ENCODE measurements at places on chromosomes 5 and 9.

DNA sequence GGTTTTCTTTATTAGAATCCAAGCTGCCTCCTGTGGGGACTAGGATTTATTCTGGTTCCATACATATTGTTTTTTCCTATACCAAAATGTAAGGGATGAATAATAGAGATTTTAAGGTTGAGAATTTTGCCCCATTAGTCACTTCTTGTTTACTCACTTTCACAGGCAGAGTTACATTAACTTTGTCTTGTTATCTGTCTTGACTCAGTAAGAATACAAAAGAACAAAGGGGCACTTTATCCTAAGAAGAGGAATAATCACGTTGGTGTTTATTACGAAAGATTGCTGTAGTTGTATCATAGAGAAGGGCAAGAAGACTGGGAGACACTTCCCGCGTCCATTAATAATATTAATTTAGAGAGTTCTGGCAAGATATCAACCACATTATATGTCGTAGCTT is 599.7 kb upstream of the FTMT start:
- DNase-seq, result peak; percentile 44

GRCh38 chr9:2655411-2655901 is 33.9 kb downstream of the VLDLR start:
- peak; percentile 94 for DNase-seq

DNA sequence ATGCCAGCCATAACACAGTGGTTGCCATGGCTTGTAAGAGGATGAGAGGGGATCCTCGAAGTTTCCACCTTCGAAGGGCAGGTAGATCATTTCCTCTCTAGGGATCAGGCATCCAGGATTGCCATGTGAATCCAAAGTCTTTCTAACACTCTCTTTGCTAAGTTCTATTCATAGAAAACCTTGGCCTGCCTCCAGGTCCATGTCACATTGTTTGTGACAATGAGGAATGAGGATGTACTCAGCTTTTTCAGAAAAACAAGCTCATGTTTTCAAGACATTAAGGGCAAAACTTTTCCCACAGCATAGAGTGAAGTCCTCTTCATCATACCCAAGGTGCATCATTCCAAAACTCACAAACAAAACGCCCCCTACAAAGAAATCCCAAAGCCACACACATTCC is 19.6 kb downstream of the ESM1 start:
- no peak for DNase-seq

- no peak for DNase-seq
Measured at GRCh38 chr5:140003519-140003918, 39.6 kb downstream of the NRG2 start.

- DNase-seq, result peak; percentile 18
Measured at GRCh38 chr5:144390133-144390532, 219.5 kb downstream of the KCTD16 start.

GRCh38 chr5:76941000-76941399 is 11.8 kb upstream of the CRHBP start:
- DNase-seq, result peak; percentile 3

GRCh38 chr9:6214434-6214833 is 1.2 kb upstream of the IL33 start:
- DNase-seq, result peak; percentile 65

GRCh38 chr9:72013292-72013760 is 47.1 kb downstream of the C9orf57 start:
- DNase-seq, result no peak

DNA sequence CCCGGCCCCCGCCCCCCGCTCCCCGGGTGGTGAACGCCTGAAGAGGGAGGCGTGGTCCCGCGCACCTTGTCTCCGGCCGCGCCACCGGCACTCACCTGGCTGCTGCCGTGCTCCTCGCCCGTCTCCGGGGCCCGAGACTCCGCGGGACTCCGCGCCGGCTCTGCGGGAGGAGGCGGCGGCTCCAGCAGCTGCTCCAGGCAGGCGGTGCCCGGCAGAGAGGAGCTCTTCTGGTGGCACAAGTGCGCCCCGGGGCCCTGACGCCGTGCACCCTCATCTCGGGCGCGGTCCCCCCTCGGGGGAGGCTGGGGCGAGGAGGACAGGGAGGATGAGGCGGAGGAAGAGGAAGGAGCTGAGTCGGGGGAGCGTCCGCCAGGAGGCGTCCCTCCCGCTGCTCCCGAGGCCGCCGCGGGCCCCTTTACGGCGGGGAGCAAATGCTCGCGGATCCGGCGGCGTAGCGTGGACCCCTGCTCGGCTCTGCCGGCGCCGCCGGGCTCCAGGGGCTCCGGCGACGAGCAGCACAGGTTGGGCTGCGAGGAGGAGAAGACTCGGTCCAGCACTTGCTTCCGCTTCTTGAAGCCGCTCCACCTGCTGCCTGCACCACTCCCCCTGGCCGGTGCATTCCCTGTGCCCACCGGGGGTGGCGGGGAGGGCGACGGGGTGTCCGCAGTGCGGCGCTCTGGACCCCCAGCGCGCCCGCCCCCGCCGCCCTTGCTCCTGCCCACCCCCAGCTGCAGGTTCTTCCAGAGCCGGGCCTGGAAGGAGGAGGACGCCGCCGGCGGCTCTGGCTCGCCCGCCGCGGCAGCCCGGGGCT is 928 bp downstream of the MCTP1 start:
- peak; percentile 25 for DNase-seq

DNA sequence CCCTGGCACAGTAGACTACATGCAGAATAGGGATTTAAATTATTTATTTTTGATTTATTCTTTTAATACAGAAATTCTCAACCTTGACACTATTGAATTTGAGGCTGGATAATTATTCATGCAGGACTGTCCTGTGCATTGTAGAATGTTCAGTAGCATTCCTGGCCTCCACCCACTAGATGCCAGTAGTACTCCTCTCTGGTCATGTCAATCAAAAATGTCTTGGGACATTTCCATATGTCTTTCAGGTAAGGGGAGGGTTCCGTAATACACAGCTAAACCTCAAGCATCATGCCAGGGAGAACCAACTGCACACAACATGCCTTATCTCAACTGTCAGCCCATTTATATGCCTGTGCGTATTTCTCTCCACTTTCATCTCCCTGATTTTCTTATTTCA is 231.8 kb downstream of the BRINP1 start:
- DNase-seq, result no peak

DNA sequence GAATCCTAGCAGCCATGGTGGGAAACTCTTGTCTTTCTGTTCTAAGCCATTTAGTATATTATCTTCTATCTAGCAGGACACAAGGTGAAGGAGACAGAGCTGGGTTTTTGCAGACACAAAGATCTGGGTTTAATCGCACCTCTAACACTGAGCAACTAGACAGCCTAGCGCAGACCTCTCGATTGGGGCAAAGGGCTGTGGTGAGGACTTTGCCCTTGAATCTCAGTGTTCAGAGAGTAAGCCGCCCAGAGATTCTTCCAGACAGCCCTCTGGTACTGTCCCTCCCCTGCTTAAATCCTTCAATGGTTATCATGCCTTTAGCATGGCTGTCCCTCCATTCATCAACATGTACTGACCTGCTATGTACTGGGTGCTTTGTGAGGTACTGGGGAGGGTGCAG is 128.1 kb downstream of the CRB2 start:
- no peak for DNase-seq

- DNase-seq, result no peak
Measured at GRCh38 chr9:78009186-78009585, 22.4 kb downstream of the GNAQ start.

GRCh38 chr9:18173923-18174322 is 300.0 kb upstream of the ADAMTSL1 start:
- DNase-seq, result no peak

- peak; percentile 95 for DNase-seq
Measured at GRCh38 chr9:130451509-130452388, 7.0 kb downstream of the ASS1 start.

- DNase-seq, result peak; percentile 16
Measured at GRCh38 chr5:13567819-13568218, 376.7 kb downstream of the DNAH5 start.

DNA sequence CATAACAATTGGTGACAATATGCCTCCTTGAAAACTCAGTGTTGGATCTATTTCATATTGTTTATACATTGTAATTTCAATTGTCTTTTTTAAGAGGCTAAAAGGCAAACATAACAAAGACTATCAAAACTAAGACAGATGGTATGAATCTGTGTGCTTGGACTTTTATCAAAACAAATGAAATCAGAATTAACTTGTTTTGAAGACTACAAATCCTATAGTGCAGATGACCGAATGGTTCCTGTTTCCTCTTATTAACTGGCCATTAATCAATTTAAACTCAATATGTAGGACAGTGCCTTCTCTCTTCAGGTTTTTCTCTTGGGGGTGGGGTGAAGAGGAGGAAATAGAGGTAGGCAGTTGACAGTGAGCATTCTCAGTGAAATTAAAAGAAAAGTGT is 366.9 kb upstream of the GRAMD2B start:
- no peak for DNase-seq

DNA sequence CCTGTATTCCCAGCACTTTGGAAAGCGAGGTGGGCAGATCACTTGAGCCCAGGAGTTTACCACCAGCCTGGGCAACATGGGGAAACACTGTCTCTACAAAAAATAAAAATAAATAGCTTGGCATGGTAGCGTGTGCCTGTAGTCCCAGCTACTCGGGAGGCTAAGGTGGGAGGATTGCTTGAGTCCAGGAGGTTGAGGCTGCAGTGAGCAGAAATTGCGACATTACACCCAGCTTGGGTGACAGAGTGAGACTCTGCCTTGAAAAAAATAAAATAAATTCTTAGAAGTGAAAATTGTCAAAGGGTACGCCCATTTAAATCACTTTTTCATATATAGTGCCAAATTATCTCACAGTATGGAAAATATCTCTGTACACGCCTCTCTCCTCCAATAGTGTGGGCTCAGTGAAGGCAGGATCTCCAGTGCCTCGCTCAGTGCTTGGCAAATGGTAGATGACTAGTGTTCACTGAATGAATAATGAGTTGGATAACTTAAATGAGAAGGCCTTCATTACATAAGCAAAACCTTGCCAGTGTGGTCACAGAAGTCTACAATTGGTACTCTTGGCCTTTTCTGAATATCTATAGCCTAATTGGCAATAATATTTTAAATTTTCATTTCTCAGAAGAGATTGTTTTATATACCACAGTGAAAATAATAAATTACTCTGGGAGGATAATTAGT is 9.4 kb upstream of the CCL28 start:
- DNase-seq, result no peak

DNA sequence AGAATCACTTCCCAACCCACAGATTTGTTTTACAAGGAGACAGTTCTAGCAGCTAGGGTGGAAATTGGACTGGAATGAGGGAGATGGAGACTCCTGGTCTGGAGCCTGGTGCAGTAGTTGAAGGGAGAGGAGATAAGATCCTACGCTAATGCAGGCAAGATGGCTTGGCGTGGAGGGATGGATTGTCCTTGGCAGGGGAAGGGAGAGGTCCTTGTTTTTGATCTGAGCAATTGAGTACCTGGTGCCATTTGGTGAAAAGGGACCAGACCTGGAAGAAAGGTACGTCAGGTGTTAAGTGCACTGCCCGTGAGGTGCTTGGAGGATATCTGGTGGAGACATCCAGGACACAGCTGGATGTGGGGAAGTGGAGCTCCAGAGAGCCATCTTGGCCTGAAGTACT is 35.7 kb downstream of the ANGPTL2 start:
- no peak for DNase-seq

- no peak for DNase-seq
Measured at GRCh38 chr5:65986796-65987195, 60.4 kb downstream of the ERBIN start.

DNA sequence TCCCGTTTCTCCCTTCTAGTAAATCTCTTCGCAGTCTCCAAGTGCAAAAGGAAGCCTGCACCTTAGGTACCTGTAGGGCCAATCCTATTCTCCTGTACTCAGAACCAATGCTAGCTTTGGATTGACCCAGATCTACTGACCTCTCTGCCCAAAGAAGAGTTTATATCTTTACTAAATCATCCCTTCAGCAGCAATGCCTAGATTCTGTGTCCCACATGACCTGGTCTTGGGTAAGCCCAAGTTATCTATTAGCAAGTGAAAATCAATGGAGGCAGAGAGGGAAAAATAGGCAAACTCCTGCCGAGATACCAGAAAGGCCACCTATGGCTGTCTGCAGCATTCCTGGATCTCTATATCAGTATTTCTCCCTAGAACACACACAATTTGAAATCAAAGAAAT is 60.0 kb downstream of the SUSD1 start:
- no peak for DNase-seq

- DNase-seq, result no peak
Measured at GRCh38 chr5:137287569-137287968, 211.6 kb downstream of the SPOCK1 start.

GRCh38 chr5:113378959-113379541 is 55.7 kb downstream of the TSSK1B start:
- peak; percentile 59 for DNase-seq

DNA sequence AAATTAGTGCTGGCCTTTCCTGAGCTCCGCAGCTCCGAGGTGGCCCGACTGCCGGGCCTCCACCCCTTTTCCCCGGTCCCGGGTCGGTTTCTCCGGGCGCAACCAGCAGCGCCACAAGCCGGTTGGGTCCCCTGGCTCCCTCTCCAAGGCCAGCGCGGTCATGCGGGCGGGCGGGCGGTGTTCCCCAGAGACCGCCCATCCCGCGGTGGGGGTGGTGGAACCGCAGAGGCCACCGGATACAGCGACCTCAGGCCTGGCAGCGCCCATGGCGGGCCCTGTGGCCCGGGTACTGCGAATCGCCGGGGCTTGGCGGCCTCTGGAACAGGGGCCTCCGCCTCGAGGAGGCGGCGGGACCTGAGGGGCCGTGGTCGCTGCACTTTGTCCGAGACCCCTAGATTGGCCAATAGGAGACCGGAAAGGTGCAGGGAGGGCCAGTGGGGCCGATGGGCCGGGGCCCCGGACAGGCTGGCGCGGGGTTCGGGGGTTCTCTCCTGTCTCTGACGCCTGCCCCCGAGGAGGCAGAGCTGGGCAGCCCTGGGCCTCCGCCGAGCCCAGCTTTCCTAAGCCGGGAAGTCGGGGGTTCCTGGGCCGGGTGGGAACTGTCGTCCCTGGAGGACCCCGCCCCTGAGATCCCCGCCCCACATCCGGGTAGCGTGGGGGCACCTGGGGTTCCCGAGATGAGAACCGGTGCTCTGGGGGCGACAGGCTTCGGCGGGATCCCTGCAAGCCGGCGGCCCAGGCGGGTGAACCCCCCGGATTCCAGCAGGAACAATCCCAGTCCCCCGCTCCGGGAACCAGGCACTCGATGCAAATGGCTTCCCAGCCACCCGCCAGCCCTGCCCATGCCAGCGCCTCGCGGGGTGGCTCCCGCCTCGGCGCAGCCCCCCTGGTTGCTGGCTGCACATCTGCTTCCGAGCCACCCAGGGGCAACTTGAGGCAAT is 293.9 kb downstream of the ZSWIM6 start:
- DNase-seq, result peak; percentile 34

GRCh38 chr5:55160493-55161209 is 680 bp downstream of the GPX8 start:
- peak; percentile 98 for DNase-seq

- peak; percentile 46 for DNase-seq
Measured at GRCh38 chr5:126438868-126439267, 15.7 kb downstream of the GRAMD2B start.

GRCh38 chr5:8750100-8750499 is 795.8 kb downstream of the SEMA5A start:
- DNase-seq, result peak; percentile 24

DNA sequence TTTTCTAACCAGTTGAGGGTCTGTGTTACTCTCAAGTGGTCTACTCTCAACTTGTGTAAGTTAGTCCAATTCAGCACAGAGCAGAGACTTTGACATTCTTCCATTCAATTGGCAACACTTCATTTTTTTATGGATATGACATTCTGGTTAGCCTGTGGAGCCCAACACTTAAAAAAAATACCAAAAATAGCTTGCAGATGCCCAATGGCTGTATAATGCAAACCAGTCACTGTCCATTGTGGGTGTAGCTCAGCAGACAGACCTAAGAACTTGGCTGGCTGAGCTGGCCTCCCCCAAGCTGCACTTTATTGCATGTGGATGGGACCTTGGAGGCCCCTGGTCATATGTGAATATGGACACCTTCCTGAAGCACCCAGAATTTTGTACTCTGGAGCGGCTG is 103.2 kb downstream of the DPYSL3 start:
- no peak for DNase-seq

GRCh38 chr5:133639850-133640528 is 27.6 kb upstream of the FSTL4 start:
- no peak for DNase-seq
